Hematopoietic multipotent progenitor cell treated with erythropoietin and hydrocortisone succinate and interleukin-3 and kit ligand, for 8 days (in vitro differentiated cells): ENCODE measurements at places on chromosomes 16 and 17.

- DNase-seq, result no peak
Observed at GRCh38 chr16:50299508-50300105, 33.3 kb downstream of the ADCY7 start.

GRCh38 chr16:52912565-52913173 is 140.0 kb downstream of the CHD9NB start:
- peak; percentile 62 for DNase-seq

DNA sequence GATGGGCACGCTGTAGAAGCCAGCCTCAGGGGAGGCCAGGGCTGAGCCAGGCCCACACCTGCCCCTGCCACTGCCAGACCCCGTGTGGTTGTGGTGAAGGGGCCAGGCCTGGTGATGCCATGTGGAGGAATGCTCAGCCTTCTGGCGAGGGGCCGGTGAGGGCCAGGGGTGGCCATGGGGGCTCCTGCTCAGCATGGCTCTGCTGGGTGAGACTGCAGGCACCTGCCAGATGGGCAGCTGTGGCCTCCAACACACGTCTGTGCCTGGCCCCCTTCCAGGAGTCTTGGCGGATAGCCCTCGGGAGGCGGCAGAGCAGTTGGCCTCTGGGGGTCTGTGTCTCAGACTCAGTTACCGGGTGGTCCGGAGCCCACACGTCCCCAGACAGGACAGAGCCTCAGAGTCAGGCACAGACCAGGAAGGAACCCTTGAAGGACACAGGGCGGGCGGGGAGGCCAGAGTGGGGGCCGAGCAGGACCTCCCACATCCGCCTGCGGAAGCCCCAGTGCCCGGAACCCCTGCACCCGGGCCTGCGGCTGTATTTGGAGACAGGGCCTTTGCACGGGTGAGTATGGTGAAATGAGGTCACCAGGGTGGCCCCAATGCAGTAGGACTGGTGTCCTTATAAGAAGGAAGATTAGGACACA is 22.5 kb upstream of the CHMP6 start:
- DNase-seq, result no peak

DNA sequence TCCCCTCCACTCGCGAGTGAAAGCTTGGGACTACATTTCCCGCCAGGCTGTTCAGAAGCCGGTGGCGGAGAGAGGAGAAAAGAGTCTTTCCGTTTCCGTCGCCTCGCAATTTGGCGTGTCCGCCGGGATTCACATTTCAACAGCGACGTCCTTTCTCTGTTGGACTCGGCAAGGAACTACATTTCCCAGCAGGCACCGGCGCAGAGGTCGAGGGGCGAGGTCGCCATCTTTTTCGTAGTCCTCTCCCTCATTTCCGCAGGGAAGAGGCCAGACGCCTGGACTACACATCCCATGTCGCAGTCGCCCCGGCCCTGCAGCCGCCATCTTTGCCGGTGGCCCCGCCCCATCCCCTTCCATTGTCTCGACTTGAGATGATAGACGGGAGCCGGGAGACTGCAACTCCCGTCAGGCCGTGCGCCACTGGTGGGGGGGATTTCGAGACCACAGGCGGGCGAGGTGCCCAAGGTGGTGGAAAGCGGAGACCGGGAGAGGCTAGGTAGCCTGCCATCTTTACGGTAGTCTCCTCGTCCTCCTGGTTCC is 882 bp upstream of the FBXL19 start:
- DNase-seq, result peak; percentile 100

DNA sequence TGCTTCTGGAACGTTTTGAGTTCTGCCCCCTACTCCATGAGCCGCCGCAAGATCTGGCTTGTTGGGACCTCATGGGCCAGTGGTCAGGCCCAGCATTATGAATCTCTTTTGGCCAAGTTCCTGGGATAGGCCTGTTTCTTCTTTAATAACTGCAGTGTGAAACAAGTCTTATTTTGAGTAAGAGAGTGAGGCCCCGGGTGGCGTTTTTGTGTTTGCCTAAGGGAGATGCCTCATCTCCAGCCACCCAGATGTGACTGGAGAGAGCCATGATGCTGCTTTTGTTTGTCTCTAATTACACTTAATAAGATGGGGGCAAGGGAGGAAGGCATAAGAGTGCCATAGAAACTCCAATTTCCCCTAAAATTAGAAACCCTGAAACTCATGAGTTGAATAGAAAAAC is 39.8 kb downstream of the KSR1 start:
- no peak for DNase-seq

- no peak for DNase-seq
Observed at GRCh38 chr17:48619826-48620449, 4.8 kb upstream of the HOXB8 start.

DNA sequence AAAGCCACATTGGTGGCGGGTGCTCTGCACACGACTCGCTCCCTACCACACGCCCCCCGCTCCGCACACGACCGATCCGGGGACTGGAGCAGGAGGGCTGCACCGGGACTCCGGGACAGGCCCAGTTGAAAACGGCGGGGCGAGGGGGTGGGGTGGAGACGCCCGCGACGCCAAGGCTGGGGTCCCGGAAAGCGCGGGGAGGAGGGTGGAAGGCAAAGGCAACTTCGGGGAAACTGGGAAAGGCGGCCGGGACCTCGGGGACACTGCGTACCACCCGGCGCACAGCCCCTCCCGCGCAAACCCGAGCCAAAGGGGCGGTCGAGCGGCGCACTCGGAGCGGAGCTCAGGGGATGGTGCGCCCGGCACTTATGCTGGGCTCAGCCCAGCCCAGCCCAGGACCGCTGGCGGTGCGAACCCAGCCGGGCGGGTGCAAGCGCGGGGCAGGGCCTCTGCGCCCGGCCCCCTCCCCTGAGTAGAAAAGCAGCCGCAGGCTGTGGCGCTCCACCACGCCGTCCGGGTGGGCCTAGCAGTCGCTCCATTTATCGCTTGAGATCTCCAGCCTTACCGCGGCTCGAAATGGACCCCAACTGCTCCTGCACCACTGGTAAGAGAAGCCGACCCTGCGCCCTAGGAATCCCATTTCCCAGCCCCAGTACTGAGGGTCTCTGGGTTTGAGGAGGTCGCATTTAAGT is at the start of gene MT1M:
Gene MT1M (plus strand): TSS at position 504 of the 692 bp plus-strand sequence. CDS start 73 bp downstream, at position 577.
- DNase-seq, result no peak

DNA sequence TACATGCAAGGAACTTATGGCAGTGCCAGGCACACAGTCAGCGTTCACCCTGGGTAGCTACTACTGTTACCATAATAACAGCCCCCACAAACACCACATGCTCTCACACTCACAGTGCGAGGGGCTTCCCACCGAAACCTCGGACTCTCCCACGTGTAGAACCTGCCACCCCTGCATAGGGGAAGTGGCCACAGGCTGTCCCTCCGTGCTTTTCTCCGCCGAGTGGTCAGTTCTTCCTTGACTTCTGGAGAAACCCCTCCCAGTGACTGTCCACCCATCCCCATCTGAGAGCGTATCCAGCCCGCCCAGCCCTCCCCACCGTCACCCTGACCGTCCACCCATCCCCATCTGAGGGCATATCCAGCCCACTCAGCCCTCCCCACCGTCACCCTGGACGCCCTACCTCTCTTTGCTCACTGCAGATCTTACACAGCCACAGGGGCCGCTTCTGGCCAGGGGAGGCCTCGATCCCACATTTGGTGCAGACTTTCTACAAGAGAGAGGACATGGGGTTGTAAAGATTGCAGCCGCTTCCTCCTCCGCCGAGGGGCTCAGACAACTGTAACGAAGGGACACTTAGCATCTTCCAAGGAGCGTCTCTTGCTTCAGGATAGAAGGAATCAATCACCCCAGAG is 71.1 kb downstream of the RPH3AL start:
- DNase-seq, result no peak

DNA sequence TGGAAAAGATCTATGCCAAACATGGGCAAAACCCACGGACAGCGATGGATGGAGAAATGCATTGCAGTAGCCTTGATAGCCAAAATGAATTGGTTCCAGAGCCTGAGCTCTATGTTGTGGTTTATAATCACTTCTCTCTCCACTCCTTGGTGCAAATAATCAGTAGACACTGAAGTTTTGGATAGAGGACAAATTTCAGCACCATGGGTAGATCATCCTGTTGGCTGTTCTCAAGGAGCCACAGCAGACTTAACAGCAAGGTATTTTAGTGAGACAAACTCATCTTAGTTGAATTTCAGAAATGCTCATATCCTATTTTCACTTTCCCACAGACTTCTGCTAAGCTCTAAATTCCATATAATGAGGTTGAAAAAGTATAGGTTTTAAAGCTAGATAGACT is 88.3 kb upstream of the CCL1 start:
- DNase-seq, result no peak

- no peak for DNase-seq
Observed at GRCh38 chr17:45155483-45155882, 6.2 kb upstream of the HEXIM2 start.

DNA sequence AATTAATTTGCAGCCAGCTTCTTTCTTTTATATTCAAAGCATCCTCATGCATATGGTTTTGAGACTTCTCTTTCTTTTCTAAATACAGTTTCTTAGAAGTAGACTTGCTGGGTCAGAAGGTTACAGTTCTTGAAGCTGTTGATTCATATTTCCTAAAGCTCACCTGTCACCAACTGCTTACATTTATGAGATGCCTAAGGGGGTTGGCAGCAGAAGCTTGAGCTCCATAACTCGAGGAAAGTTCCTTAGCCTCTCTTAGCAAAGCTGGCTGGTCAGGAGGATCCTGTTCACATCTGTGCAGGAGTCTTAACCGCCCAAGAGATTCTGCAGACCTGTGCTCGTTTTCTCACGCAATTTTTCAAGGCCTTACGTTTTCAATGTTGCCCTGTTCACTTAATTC is 218.8 kb downstream of the SNX29 start:
- DNase-seq, result no peak

- DNase-seq, result peak; percentile 93
Observed at GRCh38 chr17:62109378-62109902, 44.4 kb upstream of the MED13 start.

GRCh38 chr17:74864297-74864865 is 4.7 kb upstream of the GRIN2C start:
- no peak for DNase-seq

GRCh38 chr16:27690608-27691007 is 140.7 kb downstream of the KATNIP start:
- DNase-seq, result peak; percentile 63

DNA sequence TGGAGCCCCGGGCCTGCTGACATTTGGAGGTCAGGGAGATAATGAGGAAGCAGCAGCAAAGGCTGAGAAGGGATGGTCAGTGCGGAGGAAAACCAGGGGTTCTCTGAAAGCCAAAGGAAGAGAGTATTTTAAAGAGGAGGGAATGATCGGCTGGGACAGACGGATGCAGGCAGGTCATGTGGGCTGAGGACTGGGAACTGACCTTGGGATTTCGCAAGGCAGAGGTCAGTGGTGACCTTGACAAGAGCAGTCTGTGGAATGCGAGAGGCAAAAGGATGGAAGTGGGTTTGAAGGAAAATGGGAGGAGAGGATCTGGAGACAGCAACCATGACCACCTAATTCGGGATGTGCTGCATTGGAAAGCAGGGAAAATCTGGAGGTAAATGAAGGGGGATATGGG is 10.2 kb downstream of the EFTUD2 start:
- no peak for DNase-seq

GRCh38 chr17:72901657-72902056 is 190.8 kb downstream of the SLC39A11 start:
- peak; percentile 85 for DNase-seq

DNA sequence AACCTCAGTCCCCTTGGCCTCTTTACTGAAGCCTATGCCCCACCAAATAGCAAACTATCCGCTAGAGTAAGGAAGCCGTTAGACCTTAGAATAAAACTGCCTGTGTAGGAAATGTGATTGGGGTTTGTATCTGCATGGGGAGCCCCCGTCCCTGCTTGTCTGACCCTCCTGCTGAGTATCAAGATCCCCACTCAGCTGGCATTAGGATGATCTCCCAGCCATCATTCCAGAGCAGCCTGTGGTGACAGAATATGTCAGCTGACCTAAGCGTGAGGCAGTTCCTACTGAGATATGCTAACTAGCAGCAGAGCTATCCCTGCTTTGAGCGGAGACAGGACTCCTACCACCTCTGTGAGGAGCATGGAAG is 645 bp upstream of the GFOD2 start:
- DNase-seq, result peak; percentile 73

DNA sequence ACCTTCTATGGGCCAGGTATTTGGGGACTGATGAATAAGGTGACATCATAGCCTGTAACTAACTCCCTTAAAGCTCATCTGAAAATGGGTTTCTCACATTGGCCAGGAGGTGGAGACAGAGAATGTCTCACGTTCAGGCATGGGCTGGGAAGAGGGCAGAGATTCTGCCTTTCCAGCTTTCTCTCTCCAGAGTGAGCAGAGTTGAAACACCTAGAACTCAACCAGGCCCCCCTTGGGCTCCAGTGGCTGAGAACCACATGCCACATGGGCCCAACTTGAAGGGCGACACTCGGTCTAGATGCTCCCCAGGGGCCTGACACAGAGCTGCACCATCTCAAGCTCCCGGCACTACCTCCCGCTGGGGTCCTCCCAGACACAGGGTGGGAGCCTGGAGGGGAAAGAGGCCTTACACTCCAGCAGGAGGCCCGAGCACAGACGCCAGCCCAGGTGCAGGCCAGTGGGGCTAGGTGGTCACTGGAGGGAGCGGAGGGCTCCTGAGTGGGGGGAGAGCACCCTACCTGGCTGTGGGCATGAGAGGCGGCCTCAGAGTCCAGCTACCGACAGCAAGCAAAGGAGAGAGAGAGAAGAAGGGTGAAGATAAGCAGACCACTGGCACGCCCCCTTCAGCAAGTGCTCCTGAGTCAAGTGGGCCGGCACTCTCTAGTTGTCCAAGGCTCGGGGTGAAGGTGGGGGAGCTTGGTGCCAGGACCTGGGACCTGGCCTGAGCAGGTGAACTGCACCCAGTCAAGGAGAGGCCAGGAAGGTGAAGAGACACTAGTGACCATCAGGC is 55.9 kb downstream of the MYO18A start:
- DNase-seq, result peak; percentile 87

DNA sequence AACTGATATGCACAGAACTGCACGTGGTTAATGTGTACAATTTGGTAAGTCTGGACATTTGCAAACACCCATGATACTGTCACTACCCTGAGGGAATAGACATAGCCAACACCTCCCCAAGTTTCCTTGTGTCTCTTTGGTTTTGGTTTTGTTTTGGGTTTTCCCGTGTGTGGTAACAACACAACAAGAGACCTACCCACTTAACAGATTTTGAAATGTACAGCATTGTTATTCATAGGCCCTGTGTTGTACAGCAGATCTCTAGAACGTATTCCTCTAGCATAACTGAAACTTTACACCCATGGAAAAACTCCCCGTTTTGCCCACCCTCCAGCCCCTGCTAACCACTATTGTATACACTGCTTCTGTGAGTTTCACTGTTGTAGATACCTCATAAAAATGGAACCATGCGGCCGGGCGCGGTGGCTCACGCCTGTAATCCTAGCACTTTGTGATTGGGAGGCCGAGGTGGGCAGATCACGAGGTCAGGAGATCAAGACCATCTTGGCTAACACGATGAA is 76.3 kb upstream of the TBC1D3K start:
- DNase-seq, result no peak
